Fibroblast of skin of right biceps (primary cell): ENCODE measurements at places on chromosomes 3 and 15.
A peak's percentile ranks its signal among the peaks of the same experiment; 100 is the strongest.

GRCh38 chr3:8885536-8886316 is 77.5 kb downstream of the RAD18 start:
- no peak for DNase-seq

- DNase-seq: no peak
Observed at GRCh38 chr3:122755491-122755890, 38.1 kb downstream of the HSPBAP1 start.

- no peak for DNase-seq
Observed at GRCh38 chr15:83835479-83835878, 181.6 kb downstream of the ADAMTSL3 start.

DNA sequence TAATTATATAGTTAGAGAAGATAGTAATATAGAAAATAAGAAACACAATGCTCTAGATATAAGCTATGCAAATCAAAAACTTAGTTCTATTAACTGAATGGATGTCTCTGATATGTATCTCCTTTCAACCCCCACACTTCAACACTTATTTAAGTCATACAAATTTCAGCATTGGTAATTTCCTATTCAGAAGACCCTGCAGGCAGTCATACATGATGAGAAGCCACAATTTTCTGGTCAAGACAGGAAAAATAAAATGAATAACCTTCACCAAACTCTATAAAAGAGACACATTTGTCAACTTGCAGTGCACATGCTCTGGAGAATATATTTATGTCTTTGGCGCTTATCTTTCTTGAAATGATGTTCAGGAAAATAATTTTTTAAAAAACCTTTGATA is 578 bp upstream of the BCHE start:
- DNase-seq: no peak

- no peak for DNase-seq
Observed at GRCh38 chr15:57306944-57307411, 69.3 kb upstream of the CGNL1 start.

GRCh38 chr15:94174399-94174802 is 57.0 kb upstream of the MCTP2 start:
- peak; percentile 89 for DNase-seq

DNA sequence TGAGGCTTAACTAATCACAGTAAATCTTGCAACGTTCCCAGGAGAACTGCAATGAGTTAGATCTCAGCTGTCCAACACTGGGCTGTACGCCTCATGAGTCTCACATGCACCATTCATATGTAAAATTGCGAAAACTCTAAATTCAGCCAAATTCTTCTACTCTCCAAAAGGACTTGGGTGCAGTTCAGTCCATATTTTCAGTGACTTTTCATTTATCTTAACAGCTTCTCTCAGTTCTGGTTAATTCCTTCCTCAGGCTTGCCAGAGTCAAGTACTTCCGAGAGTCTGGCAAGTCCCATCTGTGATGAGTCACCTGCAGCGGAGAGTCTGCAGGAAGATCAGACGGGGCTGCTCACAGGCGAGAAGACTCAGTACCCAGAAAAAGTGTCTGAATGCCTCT is 11.5 kb downstream of the CCDC80 start:
- DNase-seq: peak; percentile 84

- no peak for DNase-seq
Observed at GRCh38 chr3:141302364-141303141, 65.8 kb upstream of the ZBTB38 start.

GRCh38 chr15:42736178-42736792 is 643 bp downstream of the CDAN1 start:
- no peak for DNase-seq

- DNase-seq: no peak
Observed at GRCh38 chr15:67722030-67722817, 103.1 kb upstream of the SKOR1 start.

GRCh38 chr3:117719316-117719926 is 1009.8 kb downstream of the TUSC7 start:
- DNase-seq: peak; percentile 44

DNA sequence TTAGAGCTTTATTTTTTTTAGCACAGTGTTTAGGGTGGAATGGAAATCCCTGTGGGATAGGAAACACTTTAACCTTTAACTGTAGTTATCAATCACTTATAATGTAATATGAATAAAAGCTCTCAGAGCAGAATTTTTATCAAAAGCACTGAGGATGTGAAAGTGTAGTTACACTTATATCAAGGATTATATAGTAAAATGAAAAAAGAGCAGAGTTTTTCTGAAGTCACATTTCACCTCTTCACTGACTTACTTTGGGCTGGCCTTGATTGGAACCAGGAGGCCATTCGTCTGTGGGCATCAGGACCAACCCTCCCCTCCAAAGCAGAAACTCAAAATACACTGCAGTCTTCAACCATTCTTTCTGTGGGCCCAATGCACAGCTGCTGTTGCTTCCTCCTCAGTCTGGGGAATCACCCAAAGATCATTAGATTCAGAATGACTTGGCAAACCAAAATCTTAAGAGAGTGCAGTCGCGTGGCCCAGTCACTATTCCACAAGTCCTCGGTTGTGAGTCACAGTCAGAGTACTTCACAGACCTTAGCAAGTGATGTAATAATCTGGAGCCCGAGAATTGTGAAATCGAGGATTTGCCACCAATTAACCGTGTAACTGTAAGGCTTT is 132.6 kb upstream of the COL8A1 start:
- peak; percentile 96 for DNase-seq

DNA sequence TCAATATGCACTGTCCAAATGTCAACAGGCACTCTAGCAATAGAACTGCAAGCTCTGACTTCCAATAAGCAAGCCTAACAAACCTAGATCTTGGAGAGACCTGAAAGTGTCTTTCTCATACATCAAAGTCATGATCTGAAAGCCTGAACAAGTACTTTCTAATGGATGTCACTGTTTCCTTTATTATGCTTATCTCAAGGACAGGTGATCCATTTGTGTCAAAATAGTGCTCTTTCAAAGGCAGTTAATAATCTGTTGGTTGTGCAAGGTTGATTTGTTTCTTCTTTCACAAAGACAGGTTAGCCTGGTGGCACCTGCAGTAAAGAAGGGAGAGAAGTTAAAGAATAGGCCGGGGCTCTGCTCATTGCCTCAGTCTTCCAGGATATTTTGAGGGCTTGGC is 146.8 kb downstream of the EPHB1 start:
- DNase-seq: no peak

DNA sequence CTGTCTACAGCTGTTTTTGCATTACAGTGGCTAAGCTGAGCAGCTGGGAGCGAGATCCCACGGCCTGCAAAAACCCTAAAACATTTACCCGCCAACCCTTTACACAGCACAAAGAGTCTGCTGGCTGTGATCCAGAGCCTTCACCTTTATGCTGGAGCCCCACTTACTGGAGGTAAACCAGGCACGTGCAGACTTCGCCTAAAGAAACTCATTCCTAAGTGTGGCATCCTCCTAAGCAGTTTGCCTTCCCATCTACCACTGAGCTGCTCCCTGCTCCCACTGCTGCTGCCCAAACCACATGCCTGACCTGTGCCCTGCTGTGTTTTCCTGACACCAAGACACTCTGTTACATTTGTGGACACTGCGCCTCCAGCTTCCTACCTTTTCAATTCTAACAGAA is 53.0 kb downstream of the CHSY1 start:
- no peak for DNase-seq

DNA sequence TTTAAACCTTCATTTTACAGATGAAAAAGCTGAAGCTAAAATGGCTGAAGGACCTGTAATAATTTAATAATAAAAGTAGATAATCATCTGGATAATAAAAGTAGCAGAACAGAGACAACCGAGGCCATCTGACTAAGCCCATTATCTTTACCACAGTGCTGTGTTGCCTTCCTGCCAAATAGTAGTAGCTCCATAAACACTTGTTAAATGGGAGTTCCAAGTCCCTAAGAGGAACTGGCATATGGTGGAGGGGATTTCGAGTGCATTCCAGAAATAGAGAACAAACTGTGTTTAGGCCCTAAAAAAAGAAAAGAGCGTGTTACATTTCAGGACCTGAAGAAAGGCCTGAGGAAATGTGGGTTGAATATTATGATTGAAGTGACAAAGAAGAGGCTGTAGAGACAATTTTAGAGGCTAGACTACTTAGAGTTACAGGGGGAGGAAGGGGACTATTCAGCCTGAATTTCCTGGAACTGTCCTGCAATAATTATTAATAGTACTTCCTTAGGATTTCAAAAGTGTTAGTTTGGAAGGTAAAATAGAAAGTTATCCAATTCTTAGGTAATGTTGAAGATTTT is 424.3 kb downstream of the ROBO2 start:
- DNase-seq: peak; percentile 25

DNA sequence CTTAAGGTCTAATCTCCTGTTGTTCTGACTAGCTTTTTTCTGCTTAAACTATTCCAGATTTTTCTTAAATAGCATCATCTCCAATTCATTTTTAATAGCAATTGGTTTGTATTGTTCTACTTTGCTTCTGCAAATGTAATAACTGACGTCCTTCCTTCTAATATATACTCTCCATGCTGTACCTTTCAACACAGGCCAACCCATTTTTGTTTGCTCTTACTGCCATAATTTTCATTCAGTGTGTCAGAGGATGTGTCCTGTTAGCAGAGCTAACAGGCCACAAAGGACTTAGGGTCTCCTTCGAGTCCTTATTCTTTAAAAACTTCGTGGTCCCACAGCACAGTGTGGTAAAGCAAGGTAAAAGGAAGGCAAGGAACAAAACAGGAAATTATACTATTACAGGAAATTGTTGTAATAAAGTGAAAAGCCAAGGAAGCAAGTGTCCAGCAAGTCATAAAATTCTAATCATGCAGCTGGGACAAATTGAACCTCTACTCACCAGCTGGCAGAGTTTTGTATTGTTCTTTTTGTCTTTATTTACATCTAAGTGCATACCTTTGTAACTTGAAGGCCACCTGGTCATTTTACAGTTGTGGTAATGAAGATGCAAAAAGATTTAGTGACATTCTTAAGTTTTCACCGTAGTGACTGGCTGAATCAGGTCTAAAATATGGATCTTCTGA is 64.9 kb upstream of the ZBTB20 start:
- DNase-seq: no peak

DNA sequence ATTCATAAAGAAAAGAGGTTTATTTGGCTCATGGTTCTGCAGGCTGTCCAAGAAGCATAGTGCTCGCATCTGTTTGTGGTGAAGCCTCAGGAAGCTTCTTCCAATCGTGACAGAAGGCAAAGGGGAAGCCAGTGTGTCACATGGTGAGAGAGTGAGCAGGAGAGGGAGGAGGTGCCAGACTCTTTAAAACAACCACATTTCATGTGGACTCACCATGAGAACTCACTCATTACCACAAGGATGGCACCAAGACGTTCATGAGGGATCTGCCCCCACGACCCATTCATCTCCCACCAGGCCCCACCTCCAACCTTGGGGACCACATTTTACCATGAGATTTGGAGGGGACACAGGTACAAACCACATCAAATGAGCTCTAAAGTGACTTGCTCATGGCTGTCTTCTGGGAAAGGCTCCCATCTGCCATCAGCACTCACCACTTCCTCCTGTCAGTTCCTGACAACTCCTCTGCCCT is 327.3 kb upstream of the TLE3 start:
- DNase-seq: no peak

GRCh38 chr3:37072892-37073291 is 79.6 kb downstream of the MLH1 start:
- peak; percentile 94 for DNase-seq

- DNase-seq: no peak
Observed at GRCh38 chr3:29609328-29609811, 328.5 kb downstream of the RBMS3 start.

DNA sequence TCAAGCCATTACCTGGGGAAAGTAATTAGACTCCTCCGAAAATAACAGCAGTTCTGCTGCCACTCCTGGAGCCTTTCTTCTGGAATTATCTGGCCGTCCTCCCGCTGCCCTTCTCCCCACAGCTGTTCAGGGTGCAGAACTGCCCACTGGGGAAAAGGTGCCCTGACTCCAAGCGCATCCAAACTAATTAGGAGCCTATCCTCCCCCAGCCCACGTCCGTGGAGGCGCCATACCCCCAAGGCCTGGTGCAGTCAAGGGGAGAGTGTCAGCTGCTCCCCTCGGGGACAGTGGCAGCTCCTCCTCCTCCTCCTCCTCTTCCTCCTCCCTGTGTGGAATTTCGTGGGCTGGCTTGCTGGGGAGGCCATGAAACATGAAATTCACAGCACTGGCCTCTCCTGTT is 177.2 kb downstream of the XXYLT1 start:
- no peak for DNase-seq

DNA sequence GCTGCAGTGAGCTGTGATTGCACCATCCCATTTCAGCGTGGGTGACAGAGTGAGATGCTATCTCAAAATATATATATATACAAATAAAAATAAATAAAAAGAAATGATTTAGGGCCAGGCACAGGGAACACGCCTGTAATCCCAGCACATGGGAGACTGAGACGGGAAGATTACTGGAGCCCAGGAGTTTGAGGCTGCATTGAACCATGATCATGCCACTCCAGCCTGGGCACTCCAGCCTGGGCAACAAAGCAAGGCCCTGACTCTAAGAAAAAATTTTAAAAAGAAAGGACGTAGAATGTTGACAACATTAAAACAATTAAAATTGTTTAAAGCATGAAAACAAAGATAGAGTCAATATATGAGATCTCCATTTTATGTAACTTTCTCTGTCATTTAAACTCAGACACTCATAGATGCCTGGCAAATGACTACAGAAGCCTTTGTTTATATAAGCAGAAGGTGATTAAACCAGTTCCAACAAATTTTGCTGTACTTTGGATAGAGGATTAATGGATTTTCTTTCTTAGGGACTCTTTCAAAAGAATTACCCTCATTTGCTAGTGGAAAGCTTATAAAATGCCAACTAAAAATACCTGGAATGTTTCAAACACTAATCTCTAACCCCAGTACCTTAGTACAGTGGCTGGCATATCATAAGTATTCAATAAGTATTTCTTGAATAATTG is 10.7 kb upstream of the TRPM7 start:
- no peak for DNase-seq

GRCh38 chr3:119669906-119670570 is 7.2 kb downstream of the COX17 start:
- DNase-seq: no peak
